ENCODE measurements at places on chromosomes 5 and 9.

GRCh38 chr5:139272471-139273321 lies 20.8 kb upstream of the MATR3 start:
- DNase-seq: no peak

DNA sequence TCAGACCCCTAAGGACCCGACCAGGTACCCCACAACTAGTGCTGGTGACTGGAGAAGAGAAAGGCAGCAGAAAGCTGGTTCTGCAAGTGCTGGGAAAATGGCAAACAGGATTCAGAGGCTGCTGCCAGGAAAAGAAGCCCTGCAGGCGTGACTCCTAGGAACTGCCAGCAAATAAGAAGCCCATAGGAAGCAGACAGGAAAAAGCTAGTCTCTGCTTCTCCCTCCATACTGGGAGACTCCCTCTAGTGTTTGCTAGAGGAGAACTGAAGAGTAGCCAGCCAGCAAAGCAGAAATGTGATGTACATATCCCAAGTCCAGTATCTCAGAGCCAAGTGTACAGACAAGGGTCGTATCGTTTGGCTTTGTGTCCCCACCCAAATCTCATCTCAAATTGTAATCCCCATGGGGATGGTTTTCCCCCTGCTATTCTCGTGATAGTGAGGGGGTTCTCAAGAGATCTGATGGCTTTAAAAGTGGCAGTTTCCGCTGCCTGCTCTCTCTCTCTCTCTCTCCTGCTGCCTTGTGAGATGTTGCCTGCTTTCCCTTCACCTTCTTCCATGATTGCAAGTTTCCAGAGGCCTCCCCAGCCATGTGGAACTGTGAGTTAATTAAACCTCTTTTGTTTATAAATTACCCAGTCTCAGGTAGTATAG lies 38.1 kb upstream of the TUSC1 start:
- DNase-seq: no peak

DNA sequence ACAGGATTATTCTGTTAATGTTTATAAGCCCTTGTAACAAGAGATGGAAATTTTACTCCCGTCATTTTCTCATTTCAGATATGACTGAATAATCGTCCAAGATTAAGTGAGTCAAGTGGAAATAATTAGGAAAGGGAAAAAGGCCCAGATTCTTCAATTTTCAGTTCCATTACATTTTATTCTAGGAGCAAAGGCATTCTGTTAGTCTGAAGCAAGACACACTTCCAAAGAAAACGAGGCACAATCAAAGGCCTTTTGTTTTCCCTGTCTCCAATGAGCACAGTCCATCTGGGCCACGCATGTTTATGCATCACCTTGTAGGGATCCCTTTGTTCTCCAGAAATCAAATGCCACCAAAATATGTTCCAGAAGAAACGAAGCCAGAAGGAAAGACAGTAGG lies 382.9 kb upstream of the RFX3 start:
- DNase-seq: no peak

DNA sequence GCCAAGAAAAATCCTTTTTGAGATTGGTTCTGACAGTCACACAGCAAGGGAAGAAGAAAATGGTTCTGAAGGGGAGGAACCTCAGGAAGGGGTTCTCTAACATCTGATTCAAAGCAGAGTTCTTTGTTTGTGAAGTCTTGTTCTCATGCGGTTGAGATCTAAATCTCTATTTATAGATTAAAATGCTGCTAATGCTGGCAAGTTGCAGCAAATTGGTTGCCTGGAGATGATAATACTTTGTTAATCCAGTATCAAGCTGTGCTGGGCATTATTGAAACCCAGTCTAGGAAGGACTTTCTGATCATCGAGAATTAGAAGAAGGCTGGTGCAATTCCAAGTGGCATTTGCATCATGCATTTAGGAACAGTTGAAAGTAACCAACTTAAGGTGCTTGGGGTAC lies 34.0 kb upstream of the SLC28A3 start:
- DNase-seq: no peak

All from left lung (tissue), 14 donors.